ENCODE measurements at places on chromosomes 7 and 10.

GRCh38 chr10:44980309-44981171, 1.9 kb upstream of the DEPP1 start:
- no peak for DNase-seq

DNA sequence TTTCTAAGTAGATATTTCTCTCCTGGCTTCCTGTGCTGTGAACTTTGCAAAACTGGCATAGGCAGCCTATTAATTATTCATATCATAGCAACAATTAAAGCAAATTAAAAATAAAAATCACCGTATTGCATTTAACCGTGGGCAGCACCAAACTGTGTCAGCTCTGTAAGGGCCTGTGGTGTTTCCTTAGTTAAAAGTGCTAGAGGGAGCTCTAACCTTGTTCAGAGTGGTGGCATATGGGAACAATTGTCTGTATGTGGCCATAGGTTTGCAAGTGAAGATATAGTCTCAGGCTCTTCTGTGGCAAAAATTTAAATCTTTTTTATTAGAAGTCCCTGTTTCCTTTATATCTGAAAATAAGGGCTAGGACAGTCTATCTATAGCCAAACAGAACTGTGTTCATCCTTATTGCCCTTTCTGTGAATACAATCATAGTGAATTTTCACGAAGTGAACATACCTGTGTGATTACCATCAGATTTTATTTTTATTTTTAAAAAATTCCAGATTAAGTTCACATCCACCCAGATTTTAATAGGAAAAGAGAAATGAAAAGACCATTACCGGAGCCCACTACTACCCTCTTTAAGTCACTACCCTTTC, 92.6 kb downstream of the POLL start:
- DNase-seq: no peak

DNA sequence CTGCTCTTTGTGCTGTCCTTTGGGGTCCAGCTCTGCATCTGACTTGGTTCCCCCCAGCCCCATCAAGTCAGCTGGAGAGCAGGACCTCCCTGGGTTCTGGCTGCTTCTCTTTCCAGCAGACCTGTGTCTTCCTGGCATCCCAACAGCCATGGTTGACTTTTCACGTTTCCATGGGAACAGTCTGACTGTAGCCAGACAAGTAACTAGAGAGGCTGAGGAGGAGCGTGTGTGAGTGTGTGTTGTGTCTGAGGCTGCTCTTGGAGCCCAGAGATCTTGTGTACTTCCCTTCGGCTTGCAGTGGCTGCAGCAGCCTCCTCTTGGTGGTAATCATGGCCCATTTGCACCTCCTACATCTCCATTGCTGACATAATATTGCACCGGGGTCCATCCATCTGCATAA, 332.0 kb downstream of the RPS24 start:
- DNase-seq: no peak

- no peak for DNase-seq
These were observed 54.9 kb downstream of the ITIH5 start for GRCh38 chr10:7611909-7612308.

- DNase-seq: no peak
These were observed 36.9 kb upstream of the ZNF518A start for GRCh38 chr10:96092999-96093767.

GRCh38 chr10:74047871-74048270, 50.0 kb downstream of the VCL start:
- DNase-seq: no peak

DNA sequence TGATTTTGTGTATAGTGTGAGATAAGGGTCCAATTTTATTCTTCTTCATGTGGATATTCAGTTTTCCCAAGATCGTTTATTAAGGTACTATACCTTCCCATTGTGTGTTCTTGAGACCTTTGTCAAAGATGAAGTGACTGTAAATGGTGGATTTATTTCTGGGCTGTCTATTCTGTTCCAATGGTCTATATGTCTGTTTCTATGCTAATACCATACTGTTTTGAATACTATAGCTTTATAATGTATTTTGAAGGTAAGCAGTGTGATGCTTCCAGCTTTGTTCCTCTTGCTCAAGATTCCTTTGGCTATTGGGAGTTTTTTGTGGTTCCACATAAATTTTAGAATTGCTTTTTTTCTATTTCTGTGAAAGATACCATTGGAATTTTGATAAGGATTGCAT, 8.7 kb upstream of the VWDE start:
- no peak for DNase-seq

GRCh38 chr10:101839416-101840063, 4.1 kb downstream of the KCNIP2 start:
- peak; percentile 49 for DNase-seq

DNA sequence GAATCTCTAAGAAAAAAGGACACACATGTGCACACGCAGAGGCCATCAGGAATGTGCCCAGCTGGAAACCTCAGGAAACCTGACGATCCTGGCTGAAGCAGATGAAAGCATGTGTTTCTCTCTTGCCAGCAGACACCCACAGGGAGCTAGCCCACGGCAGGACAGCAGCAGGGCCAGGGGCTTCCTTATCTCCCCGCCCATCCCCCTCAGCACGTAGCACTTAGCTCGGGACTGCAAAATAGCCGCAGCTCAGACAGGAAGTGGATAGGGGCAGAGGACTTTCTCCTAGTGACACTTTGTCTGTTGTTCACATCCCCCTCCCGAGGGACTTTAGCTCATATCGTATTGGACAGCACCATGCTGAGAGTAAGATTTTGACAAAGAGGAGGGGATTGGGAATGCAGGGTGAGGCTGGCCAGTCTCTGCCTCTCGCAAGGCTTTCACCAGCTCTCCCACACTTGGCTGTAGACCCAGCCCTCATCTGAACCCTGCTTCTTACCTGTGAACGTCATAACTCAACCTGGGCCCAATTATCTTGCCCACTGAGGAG, 63.8 kb downstream of the MKI67 start:
- DNase-seq: no peak

DNA sequence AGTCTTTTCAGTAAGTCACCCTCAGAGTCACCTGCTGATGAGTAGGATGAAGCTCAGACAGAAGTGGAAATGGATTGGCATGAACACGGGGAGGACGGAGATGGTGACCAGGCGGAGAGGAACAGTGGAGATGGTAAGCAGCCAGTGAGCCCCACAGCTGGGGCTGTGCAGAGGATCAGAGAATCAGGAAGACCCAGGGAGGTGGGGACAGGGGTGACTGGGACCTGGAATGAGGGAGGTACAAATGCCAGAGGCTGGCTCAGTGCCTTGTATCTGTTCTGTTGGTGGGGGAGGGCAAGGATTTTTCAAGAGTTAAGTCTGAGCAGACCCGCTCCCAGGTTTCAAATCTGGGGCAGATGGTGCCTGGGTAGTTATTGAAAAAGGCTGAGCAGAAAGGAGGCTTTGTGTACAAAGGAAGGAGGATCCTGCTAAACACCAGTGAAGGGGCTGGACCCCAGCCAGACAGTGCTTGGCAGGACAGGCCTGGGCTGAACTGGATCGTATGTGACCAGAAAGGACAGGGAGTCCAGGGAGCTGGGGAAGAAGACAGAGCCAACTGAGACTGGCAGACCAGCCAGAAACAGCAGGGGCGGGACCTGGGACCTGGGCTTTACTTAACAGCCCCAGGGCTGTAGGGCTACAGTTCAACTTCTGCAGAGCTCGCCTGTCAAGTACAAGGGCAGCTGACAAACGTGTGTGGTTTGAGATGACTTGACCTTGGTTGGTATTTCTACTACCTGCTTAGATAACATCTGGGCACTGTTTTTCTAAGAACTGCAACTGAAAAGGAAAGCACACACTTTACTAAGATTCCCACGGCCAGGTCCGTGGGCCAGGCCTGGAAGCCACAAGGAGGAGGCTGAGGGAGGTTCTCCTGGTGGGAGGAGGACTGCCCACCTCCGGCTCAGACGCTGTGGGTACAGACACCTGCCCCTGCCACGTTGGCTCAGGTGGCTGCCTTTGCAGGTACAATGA, 13.2 kb upstream of the FRMPD2 start:
- DNase-seq: no peak

DNA sequence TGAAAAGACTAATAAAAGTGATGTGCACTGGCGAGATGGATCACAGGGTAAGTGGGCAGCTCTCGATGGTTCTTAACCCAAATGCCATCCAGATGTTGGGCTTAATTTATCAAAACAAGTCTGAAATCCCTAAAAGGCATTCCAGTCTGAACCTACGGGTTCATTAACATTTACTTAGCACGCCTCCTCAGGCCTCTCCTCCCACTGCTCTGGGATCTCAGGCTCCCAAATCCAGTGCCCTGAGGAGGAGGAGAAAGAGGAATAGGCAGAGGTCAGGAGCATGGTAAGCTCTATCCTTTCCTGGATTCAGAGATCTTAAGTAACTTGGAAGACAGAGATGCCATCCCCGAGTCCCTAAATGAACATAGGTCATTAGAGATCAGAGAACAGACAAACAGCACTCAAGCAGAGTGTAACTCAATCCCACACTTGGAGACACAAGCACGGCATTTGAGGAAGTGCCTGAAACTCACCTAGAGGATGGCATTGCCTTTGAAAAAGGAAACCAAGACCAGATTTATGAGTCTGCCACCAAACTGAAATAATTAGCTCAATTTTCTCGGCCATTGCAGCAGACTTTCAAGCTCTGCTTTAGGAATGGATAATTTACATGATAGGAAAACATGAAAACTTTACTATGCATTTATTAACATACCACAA, 140.9 kb downstream of the CXCL12 start:
- no peak for DNase-seq

GRCh38 chr7:143256932-143257331, 6.3 kb upstream of the GSTK1 start:
- DNase-seq: no peak

- DNase-seq: no peak
These were observed 12.7 kb upstream of the NRP1 start for GRCh38 chr10:33347211-33347610.

GRCh38 chr10:4240608-4241197, 455.7 kb upstream of the KLF6 start:
- no peak for DNase-seq

- no peak for DNase-seq
These were observed 62.3 kb upstream of the NKX6-2 start for GRCh38 chr10:132848291-132848701.

- no peak for DNase-seq
These were observed 210.5 kb upstream of the SHH start for GRCh38 chr7:156022483-156023459.

GRCh38 chr10:78904196-78904595, 164.6 kb upstream of the ZMIZ1 start:
- DNase-seq: no peak

DNA sequence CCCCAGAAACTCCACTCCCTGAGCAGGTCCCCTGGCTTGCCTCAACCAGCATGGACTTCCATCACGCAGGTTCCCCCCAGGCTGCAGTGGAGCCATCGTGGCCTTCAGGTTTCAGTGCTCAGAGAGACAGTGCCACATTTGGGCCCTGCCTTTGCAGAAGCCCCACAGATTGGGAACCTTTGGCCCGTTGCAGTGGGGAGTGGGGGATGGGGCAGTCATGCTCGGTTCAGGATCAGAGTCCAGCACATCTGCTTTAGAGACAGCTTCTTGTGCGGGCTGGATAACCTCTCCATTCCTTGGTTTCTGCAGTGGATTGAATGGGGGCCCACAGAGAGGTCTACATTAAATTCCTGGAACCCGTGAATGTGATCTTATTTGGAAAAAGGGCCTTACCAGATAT, 183.9 kb downstream of the EBF3 start:
- no peak for DNase-seq

DNA sequence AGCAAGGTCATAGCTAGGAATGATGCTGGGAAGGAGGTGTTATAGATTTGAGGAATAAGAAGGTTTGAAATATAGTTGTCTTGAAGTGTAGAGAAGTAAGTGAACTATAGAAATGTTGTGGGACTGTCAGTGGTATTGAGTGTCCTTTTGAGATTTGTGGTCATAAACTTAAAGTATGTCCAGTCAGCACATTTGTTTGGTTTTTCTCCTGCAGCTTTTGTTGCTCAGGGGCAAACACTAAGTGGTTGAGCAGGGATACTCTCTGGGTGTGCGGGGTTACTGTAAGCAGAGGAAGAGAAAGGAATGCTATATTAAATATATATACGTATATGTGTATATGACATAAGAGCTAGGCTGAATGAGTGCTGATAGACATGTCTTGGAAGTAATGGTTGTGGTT, 67.1 kb downstream of the HECTD2 start:
- no peak for DNase-seq

DNA sequence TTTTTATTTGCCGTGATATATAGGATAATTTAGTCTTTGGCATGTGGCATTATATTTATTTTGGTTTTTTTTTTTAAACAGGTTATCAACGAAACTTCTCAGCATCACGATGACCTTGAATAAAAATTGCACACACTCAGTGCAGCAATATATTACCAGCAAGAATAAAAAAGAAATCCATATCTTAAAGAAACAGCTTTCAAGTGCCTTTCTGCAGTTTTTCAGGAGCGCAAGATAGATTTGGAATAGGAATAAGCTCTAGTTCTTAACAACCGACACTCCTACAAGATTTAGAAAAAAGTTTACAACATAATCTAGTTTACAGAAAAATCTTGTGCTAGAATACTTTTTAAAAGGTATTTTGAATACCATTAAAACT, 9.1 kb downstream of the VIM start:
- DNase-seq: no peak

Data from activated gamma-delta T cell (primary cell).